ENCODE measurements at places on chromosomes 5 and 9.

DNA sequence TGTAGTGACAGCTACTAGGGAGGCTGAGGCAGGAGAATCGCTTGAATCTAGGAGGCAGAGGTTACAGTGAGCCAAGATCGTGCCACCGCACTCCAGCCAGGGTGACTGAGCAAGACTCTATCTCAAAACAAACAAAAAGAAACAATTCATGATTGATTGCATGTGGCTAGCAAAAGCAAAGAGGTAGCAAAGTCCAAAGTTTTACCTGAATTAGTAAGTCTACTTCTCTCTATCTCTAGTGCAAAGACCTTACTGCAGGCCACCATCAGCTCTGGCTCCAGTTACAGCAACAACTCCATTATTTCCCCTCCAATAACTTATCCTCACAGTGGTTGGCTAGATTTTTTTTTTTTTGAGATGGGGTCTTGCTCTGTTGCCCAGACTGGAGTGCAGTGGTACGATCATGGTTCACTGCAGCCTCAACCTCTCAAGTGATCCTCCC, 6.2 kb upstream of the SAR1B start:
- no peak for DNase-seq

GRCh38 chr5:124922255-124922975, 176.0 kb upstream of the ZNF608 start:
- no peak for DNase-seq

DNA sequence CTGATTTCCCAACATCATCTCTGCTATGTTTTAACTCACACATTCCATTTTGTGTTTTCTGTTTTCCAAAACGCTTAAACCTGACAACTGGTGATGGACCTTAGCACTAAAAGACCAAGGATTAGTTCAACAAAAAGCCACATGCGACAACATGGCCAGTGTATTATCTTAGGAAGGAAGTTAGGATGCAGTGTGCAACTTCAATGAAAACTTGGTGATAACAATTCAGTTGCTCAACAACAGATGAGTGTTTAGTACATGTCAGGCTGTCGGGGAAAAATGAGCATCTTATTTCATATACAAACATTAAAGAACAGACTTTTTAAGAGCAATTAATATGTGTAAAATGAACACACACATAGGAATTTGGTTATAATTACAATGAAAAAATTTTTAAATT, 780.0 kb downstream of the SEMA5A start:
- DNase-seq = no peak

- DNase-seq = no peak
These were observed 24.1 kb downstream of the GSN start for GRCh38 chr9:121292051-121292450.

DNA sequence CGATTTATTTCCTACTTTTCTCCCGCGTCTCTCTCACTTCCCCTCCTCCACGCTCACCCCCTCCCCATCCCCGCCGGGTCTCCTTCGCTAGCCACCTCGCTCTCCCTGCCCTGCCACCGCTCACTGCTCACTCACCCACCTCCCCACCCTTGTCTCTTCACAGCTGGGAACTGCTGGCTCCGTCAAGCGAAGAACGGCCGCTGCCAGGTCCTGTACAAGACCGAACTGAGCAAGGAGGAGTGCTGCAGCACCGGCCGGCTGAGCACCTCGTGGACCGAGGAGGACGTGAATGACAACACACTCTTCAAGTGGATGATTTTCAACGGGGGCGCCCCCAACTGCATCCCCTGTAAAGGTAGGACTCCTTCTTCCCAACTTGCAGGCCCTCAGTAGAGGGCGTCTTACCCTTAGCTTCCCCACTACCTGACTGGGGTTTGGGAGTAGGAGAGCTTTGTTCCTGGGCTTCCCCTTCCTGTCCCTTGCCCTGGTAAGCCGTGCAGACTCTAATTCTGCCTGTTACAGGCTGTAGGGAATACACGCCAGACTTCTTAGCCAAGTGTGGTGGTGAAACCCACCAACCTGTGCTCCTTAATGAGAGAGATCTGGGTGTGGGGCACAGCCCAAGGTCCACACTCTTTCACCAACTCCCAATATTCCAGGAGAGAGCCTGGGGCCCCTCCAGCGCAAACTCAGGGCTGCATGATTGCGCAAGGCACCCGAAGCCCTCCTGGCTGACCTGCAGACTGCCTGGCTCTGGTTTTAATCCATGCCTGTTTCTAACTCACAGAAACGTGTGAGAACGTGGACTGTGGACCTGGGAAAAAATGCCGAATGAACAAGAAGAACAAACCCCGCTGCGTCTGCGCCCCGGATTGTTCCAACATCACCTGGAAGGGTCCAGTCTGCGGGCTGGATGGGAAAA, 2.5 kb downstream of the FST start:
- DNase-seq = no peak

GRCh38 chr5:15367489-15367888, 132.5 kb upstream of the FBXL7 start:
- no peak for DNase-seq

- DNase-seq = no peak
These were observed 18.5 kb upstream of the TCERG1 start for GRCh38 chr5:146428658-146429057.

DNA sequence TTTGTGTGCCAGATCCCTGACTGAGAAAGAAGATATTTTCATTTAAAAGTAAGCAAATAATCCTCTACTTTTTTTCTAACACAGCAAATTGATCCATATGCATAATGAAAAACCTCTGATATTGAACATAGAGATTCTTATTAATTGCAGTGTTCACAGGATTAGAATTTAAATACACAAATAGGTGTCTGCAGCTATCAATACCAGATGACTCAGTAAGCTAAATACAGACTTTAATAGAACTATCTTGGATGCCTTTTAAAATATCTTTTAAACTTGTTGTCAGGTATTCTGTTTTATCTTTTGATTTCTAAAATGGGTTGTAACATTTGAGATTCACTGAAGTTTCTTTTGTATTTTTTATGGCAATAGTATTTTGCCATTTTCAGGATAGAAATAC, 43.1 kb downstream of the NIPBL start:
- DNase-seq = no peak

DNA sequence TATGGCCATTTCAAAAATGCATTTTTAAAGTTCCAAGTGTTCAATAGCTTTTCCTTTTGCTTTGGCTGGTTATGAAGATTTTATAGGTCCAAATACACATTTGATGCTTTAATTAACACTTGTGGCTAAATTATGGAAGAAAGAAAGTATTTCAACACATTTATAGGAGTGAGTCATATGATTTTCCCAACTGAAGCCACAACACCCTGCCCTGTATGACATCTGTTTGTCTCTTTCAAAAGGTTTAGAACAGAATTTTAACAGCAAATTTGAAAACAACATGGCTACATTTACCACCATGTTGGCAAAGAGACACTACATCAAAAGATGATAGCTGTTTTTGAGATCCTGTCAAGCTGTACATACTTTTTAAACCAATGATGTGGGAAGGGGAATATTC, 99.4 kb downstream of the TMEM174 start:
- DNase-seq = no peak

GRCh38 chr5:74575741-74576538, 64.6 kb downstream of the ENC1 start:
- DNase-seq = no peak

DNA sequence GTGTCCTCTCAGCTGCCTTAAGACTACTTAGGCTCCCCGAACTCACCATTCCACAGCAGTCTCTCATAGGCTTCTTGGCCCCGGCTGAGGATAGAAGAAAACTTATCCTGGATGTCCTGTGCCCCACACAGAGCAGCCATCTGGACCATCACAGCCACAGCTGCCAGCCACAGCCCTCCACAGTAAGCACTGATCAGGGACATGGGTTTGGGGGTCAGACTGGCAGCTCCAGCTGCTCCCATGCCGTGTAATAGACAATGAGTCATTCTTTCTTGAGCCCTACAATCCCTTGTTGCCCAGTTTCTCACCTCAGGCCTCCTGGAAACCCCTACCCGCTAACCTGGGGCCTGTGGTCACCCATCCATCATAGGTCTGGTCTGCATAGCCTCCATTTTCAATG, 5.7 kb downstream of the CREB3 start:
- DNase-seq = no peak

- DNase-seq = no peak
These were observed 426.4 kb upstream of the MPDZ start for GRCh38 chr9:13705918-13706317.

DNA sequence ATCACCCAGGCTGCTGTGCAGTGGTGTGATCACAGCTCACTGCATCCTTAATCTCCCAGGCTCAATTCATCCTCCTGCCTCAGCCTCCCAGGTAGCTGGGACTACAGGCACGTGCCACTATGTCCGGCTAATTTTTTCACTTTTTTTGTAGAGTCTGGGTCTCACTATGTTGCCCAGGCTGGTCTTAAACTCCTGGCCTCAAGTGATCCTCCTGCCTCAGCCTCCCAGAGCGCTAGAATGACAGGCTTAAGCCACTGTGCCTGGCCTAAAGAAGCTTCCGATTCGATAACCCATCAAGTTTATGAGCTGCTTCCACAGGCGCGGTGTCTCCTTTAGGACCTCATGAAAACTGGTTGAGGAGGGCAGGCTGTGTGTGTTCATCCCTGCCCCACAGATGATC, 16.2 kb downstream of the COL27A1 start:
- no peak for DNase-seq

GRCh38 chr5:61347080-61347479, 15.0 kb downstream of the ZSWIM6 start:
- no peak for DNase-seq

- DNase-seq = no peak
These were observed 182.0 kb upstream of the MOCS2 start for GRCh38 chr5:53291528-53291927.

DNA sequence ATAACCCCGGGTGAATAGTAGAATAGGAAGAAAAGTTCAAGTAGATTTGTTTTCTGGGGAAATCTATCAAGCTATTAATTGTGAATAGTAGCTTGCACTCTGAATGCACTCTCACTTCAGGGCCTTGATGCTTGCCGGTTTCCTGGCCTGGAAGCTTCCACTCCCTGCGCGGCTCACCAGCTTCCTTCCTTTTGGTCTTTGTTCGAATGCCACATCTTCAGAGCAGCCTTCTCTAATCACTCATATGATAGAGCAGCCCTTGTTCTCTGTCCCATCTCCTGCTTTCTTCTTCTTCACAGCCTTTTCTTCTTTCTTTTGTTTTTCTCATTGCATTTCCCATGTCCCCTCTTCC, 146.7 kb downstream of the MAST4 start:
- DNase-seq = no peak

- DNase-seq = no peak
These were observed 318.0 kb downstream of the PSAT1 start for GRCh38 chr9:78614892-78615291.

DNA sequence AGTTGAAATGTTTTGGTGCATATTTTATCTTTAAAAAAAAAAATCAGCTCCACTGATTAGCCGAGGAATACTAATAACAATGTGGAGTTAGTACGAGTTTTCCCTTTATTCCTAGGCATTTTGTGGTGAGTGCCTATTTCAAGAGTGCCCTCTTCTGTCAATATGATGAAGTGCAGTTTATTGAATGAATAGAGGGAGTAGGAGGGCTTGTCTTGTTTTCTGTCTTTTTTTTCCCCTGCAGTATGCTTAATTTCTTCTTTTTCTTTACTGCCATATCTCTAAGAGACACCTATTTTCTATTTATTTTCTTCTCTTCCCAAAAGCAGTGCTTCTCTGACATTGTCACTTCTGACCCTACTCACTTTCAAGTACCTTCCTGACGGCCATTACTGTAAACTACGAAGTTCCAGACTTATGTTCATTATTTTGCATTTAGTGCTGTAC, 169.6 kb upstream of the PITX1 start:
- no peak for DNase-seq

- no peak for DNase-seq
These were observed 2.7 kb downstream of the GRM6 start for GRCh38 chr5:178992291-178992895.

GRCh38 chr5:68689010-68689409, 404.8 kb upstream of the SLC30A5 start:
- DNase-seq = no peak

- DNase-seq = no peak
These were observed 13.1 kb upstream of the IFNA14 start for GRCh38 chr9:21252721-21253547.

DNA sequence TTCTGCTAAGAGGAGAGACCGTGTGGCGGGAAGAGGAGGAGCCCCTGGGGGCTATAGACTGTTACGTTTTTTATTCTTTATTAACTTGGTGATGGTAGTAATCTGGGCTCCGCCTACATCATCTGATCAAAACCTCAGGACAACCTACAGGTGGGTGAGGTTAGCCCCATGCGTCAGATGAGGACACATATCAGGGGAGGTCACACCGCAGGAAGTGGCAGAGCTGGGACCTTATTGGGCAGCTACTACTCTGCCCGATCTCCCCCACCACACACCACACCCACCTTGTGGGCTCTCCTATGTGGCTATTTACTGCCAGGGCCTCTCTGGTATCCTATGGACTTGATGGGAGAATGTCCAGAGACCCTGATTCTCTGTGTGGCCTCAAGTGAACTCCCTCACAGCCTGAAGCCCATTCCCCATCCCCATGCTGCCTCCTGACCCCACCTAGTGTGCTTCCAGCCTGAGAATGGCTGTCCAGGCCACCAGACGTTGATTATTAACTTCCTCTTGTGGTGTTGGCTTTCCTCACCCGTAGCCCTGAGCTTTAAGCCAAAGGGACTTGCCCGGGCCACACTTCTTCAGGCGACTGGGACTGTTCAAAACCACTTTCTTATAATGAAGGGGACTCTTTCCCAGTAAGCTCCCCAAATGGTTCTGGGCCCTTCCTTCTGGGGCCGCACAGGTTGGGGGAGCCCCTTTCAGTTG, 8.2 kb downstream of the UNC5A start:
- DNase-seq = no peak

DNA sequence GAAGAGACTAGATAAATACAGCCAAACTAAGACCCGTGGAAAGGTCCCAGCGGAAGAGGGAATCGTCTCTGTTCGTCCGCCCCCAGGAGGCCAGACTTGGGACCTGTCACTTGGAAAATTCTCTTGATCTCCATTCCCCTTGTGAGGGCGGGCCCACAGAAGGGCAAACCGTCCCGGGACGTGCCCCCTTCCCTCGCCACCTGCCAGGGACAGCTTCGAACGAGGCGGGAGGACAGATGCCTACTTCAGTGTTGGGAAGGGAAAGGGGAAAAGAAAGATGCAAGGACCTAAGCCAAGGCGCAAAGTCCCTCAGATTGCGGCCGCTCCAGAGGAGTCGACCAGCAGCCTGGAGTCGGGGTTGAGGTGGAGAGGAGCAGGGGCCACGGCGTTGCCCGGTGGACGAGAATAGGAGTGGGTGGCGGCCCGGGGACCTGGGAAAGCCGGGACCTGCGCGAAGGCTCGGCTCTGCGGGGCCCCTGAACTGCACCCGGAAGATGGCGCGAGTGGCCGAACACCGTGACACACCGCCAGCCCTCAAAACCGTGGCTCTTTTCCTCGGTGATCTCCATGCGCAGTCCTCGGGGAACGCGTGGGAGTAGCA, 4.4 kb upstream of the EBF1 start:
- no peak for DNase-seq

GRCh38 chr5:124746916-124747790, 714 bp upstream of the ZNF608 start:
- DNase-seq = no peak

DNA sequence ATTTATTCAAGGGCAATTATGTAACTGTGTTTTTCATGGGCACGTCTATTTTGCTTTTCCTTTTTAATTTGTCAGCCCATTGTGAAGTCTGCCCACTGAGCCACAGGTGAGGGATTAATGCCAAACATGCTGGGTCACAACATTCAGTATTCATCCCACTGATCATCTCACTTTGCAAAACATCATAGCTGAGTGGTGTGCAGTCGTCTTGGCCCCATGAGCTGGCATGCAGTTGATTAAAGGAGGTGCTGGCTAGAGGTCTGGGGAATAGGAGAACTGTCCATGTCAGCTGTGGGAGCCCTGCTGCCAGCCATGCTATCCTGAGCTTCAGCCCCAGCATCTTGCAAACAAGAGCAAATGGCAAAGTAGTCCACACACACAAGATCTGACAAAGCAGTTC, 11.7 kb upstream of the ESM1 start:
- DNase-seq = no peak
